Activated CD4-positive, alpha-beta T cell treated with anti-CD3 and anti-CD28 coated beads, Interleukin-2, amount 50 U/mL, for 4 hours (primary cell): ENCODE measurements at places on chromosomes 5 and 9.

- no peak for DNase-seq
These were observed 128.0 kb downstream of the KCTD16 start for GRCh38 chr5:144298658-144299057.

DNA sequence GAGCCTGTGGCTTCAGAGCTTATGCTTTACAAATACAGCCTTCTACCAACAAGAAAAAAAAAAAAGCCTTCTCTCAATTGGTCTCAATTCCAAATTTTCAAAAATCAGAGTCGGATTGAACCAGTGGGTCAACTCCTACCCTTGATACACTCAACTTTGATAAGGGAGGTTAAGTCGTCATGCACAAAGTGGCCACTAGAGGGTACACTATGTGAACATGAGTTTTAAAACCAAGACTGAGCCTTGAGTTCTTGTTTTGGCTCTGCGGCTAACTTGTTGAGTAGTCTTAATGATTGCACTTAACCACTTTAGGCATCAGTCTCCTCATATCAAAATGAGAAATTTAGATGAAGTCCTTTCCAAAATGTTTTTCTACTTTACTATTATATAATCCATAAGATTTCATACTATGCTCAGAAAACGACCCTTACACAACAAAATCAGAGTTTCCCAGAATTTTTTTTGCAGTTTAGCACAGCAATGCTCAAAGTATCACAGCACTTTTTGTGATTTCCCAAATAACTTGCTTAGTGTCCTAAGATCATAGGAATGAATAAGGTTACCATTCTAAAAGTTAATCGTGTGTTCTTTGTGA is 92.9 kb upstream of the MTAP start:
- peak; percentile 67 for DNase-seq

- DNase-seq = no peak
These were observed 100.4 kb downstream of the PDE4D start for GRCh38 chr5:59792983-59793585.

GRCh38 chr9:128344931-128345605 is 4.7 kb downstream of the SLC27A4 start:
- no peak for DNase-seq

- no peak for DNase-seq
These were observed 20.2 kb upstream of the CEP78 start for GRCh38 chr9:78215706-78216105.

DNA sequence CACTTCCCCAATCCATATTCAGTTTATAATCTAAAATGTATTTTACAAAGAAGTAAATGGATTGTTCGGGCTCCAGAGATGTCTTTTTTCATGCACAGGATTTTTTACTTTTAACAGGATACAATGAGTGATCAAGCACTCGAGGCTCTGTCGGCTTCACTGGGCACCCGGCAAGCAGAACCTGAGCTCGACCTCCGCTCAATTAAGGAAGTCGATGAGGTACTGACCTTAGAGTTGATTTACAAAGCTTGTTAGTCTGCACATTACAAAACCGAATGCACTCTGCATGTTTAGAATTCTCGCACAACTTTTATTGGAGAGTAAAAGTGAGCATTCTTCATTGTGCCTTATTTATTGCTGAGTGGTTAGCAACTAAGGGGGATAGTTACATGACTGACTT is 65.2 kb downstream of the ERAP1 start:
- no peak for DNase-seq

DNA sequence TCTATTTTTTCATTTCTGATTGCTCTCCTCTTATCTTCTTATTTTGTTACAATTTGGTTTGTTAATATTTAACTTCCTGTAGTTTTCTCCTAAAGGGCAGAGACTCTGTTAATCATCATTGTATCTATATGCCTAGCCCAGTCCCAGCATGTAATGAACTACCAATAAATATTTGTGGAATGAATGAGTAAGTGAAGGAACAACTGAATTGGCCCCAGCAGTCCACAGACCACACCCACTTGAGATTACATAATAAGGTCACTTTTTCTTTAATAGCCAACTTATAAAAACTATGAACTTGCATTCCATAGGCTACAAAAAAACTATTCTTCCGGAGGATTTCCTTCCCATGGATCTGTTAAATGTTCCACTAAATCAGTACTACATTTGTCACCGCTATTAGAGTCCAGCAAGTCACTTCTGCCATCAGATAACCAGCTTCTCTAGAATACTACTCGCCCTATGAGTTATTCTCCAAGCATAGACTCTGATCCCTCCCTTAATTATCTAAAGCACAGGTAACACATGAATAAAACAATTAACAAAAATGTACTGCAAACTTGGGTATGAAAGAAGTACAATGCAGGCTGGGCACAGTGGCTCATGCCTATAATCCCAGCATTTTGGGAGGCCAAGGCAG is 27.5 kb upstream of the TNPO1 start:
- DNase-seq = no peak

DNA sequence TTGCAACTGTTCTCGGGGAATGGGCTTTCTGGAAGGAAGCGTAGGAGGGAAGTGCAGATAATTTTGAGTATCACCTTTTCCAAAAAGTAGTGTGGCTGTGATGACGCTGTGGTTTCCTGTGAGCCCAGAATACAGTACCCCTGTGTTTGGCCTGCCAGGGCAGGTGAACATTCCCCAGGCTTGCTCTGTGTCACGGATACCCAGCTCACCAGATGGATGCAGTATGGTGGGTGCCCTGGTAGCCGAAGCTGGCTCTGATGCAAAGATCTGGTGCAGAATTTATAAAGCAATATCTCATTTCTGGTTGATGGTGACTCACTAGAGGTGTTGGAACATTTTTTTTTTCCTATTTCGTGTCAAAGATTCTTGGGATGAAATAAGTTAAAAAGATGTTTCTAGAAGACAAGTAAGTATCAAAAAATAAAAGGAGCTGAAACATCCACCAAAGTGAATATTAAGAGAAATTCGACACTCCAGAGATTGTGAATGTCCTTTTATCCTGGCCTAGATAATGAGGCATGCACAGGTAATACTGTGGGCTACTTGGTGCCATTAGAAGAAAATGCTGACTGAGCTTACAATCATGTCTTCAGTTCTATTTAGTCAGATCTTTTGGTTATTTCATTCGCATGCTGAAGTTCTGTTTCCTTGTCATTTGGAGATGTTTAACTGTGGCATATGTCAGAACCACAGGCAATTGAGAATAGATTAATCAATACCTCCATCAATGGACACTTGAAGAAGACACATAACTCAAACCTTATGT is 200.1 kb downstream of the GADD45G start:
- no peak for DNase-seq

DNA sequence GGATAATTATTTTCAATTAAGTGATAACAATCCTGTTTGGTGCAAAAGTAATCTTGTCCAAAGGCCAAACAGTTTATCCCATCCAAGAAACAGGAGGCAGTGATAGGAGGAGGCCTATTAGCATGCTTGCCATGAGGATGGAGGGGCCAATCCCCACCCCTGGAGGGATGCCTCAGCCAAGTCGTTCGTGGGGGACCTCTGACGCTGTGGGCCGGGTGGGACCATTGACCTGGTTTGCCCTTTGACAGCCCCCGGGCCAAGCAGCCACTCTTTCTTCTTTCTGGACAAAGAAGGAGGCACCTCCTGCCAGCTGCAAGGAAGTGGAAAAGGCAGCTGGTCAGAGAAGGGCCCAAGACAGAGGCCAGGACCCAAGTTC is 39.5 kb upstream of the GRHPR start:
- no peak for DNase-seq

DNA sequence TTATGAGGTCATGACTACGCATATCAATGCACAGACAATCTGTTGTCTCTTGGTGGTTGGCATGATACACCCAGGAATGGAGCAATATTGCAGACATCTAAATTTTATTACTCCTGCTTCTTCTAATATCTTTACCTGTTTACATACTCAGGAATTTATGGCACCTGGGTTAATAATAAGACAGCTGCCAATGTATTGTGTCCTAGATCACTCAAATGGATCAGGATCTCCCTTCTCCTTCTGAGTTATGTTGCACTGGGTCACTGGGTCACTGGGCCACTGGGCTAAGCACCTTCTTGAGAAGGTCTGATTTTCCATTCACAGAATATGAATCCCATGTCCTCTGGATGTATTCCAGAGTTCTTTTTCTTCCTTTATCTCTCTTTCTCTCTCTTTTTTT is 41.8 kb downstream of the CCL28 start:
- DNase-seq = no peak

GRCh38 chr9:15738011-15738410 is 185.2 kb downstream of the CCDC171 start:
- DNase-seq = no peak

GRCh38 chr5:166540156-166540555 is 1751.3 kb upstream of the WWC1 start:
- no peak for DNase-seq

DNA sequence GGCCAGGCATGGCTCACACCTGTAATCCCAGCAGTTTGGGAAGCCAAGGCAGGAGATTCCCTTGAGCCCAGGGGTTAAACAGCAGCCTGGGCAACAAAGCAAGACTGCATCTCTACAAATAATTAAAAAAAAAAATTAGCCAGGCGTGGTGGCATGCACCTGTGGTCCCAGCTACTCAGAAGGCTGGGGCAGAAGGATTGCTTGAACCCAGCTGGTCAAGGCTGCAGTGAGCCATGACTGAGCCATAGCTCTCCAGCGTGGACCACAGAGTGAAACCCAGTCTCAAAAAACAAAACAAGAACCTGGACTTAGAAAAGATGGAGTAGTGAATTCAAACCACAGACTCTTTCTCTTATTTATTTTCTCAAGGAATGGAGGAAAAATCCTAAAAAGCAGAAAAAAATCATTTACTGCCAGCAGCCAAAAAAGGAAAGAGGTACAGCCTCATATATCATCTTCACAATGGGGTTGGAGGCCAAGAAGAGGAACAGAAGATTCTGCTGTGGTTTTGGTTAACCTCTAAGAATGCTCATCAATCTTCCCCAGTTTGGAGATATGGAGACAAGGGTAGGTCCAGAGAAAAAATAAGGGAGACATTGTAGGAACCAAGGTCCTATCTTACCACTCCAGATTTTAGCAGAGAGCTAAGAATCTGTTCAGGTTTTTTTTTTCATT is 40.0 kb upstream of the MYO10 start:
- no peak for DNase-seq

- no peak for DNase-seq
These were observed 4.3 kb upstream of the SPATA6L start for GRCh38 chr9:4670591-4670990.

DNA sequence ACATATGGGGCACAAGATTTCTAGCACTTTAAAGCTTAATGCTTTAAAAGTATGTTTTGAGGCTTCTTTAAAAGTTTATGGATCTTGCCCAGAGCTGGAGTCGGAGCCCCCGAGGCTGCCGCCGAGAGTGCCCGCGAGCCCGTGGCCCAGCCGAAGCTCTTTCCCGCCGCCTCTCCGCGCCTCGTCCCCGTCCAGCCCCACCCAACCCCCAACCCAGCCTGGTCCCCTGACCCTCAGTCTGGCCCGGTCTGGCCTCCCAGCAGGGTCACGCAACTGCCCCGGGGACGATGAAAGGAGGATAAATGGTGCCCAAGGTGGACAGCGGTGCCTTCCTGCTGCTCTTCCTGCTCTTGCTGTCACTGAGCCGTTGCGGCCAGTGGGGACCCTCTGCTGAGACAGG is 1.7 kb downstream of the TSSK1B start:
- no peak for DNase-seq

DNA sequence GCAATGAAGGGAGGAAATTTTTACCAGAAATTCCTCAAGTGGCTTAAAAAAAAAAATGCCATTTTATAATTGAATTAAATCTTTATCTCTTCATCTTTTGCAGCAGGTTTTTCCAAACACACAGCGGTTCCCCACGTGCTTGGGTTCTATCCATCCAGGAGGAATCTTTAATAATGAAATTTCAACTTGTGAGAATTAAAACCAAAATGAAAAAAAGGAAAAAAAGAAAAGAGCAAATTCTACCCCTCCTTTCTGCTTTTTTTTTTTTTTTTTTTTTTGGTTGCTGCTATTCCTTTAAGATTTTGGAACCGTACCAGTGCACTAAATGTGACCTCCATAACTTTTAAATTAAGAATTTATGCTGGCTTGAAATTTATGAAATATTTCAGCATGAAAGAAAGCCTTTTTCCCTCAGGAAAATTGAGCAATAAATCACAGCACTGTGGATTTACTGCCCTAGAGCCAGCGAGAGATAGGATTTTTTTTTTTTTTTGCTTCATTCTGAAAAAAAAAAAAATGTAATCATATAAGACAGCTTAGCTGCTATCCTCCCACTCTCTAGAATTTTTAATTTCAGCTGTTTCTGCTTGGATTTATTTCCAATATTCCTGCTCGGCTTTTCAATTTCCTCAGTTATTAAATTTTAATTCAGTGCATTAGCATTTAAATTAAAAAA is 88.5 kb downstream of the ZNF618 start:
- DNase-seq = no peak

DNA sequence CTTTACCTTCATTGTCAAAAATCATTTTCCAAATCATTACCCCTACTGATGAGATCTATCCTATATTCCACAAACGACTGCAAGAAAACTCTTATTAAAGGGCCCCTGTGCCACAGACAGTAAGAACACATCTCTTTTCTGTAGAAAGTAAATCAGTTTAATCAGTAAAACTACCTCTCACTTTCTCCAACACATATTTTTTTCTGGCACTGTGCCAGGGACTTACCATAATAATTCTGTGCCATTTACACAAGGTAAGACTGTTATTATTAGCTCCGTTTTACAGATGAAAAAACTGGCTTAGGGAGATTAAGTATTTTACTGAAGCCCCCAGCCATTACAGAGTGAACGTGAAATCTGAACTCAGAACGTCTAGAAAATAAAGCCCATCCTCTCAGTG is 587.0 kb upstream of the COX7C start:
- DNase-seq = no peak

- no peak for DNase-seq
These were observed 1939.8 kb downstream of the EFNA5 start for GRCh38 chr5:105730982-105731381.

DNA sequence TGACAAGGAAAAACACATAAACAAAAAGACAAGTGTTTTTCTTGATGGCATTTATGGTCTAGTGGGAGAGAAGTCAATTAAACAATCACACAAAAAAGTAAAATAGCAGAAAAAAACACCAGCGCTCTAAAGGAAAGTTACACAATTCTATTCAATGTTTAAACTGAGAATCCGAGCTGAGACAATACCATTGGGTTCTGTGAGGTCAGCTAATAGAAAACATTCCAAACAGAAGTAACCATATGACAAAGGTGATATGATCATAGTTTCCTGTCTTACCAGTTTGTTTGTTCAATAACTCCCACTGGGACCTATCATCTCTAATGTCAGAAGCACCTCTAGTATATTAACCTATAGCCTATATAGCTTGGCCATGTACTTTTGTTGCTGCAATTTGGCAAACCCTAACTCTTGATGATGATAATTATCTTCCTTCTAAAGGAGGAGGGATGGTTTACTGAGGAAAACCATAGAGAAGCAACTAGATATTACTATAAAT is 1030.0 kb downstream of the CDH12 start:
- no peak for DNase-seq

GRCh38 chr5:177429248-177430040 is 3.0 kb downstream of the GRK6 start:
- DNase-seq = peak; percentile 89
